ENCODE measurements at places on chromosomes 2 and 18. TPM values are rescaled to one million over a fixed set of nuclear protein-coding genes. Genes with fewer than 3 reads are reported as not detected.

GRCh38 chr2:174902506-174903263 lies 102.5 kb downstream of the CHN1 start:
- H3K36me3 ChIP-seq, result peaks cover 8% of the 10 kb centered on the region
- peak overlapping the region; percentile 10 for H3K27ac ChIP-seq
- H3K4me3 ChIP-seq, result no peak overlapping the region
- peaks cover 24% of the 10 kb centered on the region for H3K4me1 ChIP-seq
- DNase-seq, result no peak

DNA sequence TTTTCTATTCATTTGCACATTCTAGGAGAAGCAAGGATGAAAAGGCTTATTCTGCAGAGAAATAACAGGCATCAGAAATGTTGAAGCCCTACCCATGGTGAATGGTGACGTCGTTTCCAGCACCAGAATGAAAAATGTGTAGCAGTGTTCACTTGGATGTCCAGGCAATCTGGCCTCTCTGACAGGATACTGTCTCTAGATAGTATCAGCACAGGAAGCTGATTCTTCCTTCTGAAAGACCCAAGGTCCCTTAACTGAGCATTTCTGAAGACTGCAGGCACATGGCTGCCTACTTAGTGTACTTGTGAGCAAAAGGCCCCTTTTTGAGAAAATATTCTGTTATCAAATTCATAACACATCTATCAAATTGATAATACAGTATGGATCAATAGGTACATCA lies 234.1 kb downstream of the XIRP2 start:
- no peaks in the 10 kb centered on the region for H3K36me3 ChIP-seq
- H3K27ac ChIP-seq, result no peak overlapping the region
- peaks cover 8% of the 10 kb centered on the region for H3K4me1 ChIP-seq

MEX3C gene
- 88.9 TPM for total RNA-seq

- no peaks in the 10 kb centered on the region for H3K36me3 ChIP-seq
- H3K4me3 ChIP-seq, result no peak overlapping the region
- no peak for DNase-seq
- no peak overlapping the region for H3K27ac ChIP-seq
- no peaks in the 10 kb centered on the region for H3K27me3 ChIP-seq
Measured at GRCh38 chr18:11767935-11768334, 78.9 kb downstream of the GNAL start.

SPIRE1 gene
- 25.1 TPM for total RNA-seq

- H3K27ac ChIP-seq, result no peak overlapping the region
- H3K27me3 ChIP-seq, result no peaks in the 10 kb centered on the region
- H3K4me3 ChIP-seq, result no peak overlapping the region
- no peak for DNase-seq
- H3K4me1 ChIP-seq, result peaks cover 12% of the 10 kb centered on the region
Measured at GRCh38 chr2:147715807-147716206, 129.0 kb upstream of the ACVR2A start.

DNA sequence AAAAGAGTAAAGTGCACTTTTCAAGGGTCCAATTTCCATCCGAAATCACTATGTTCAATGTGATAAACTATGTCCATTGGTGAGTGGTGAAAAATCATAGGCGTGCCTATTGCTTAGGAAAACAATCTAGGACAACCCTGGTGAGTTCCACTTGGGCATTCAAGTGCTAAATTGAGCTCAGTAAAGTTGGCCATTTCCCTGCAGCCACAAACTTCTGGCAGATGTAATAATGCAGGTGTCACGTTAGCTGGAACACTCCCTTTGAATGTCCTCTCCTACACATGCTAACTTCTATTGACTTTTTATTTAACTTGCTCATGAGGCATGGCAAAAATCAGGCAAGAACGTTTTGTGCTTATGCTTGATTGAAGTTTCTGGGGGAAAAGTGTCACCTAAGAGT lies 67.1 kb downstream of the CPS1 start:
- no peaks in the 10 kb centered on the region for H3K27me3 ChIP-seq
- H3K4me3 ChIP-seq, result no peak overlapping the region
- H3K27ac ChIP-seq, result no peak overlapping the region

NFATC1 gene
- total RNA-seq, result 13.4 TPM

SPEG gene
- total RNA-seq, result 95.4 TPM

DNA sequence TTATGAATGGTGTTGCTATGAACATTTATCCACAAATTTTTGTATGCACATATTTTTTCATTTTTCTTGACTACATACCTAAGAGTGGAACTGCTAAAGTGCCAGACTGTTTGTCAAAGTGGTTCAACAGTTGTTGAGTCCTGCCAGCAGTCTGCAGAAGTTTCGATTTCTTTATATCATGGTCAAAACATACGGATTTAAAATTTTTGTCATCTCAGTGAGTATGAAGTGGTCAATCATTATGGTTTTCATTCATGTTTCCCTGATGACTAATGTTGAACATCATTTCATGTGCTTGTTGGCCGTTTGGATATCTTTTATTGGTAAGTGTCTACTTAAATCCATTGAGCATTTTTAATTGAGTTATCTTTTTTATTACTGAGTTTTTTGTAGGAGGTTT lies 39.2 kb downstream of the CCDC138 start:
- H3K4me1 ChIP-seq, result no peaks in the 10 kb centered on the region
- no peak for DNase-seq
- H3K27me3 ChIP-seq, result no peaks in the 10 kb centered on the region
- H3K4me3 ChIP-seq, result no peak overlapping the region
- no peak overlapping the region for H3K27ac ChIP-seq
- H3K36me3 ChIP-seq, result peaks cover 41% of the 10 kb centered on the region

NCL gene
- total RNA-seq, result 631 TPM

DNA sequence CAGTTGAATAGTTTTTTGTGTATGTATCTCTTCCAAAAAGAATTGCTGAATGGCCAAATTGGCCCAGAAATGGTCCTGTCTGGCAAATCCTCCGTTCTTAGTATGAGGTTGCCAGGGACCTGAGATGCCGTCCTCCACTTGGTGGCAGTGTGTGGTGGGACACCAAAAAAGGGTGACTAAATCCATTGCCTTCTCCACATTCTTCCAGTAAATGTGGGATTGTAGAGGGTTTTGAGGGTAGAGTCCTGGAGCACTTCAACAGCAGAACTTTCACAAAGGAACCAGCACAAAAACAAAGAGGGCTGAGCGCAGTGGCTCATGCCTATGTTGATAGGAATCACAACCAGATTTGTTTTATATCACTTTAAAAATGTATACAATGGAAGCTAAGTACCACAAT lies 199.9 kb downstream of the BCL2 start:
- no peaks in the 10 kb centered on the region for H3K27me3 ChIP-seq
- no peak for DNase-seq
- H3K4me3 ChIP-seq, result no peak overlapping the region
- peaks cover 17% of the 10 kb centered on the region for H3K4me1 ChIP-seq

DNA sequence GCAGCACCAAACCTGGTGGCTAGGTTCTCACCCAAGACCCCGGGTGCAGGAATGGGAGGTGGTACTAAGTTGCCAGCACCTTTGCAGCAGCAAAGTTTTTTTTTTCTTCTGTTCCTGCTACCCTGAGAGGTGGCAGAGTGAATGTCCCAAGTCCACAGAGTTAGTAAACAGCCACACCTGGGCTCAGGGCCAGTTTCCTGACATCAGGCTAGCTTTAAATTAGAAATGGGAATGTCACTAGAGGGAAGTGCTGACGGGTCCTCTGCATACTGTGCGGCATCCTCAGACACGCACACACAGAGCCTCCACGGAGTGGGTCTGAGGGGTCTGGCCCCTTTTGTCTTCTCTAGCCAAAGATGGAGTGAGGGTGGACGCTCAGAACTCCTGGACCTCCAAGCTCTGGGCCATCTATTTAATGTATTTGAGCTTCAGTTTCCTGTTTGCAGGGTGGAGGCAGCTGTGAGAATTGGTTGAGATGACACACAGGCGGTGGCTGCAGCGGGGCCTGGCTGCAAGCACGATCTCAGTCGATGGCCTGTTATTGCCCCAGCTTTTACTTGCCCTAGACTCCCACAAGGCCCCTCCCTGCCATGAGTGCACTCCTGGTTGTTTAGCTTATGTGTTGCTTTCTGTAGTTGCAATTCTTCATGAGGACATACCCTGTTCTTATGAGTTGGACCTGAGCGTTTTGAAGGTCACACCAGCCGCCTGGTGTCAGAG lies 751.4 kb upstream of the HS6ST1 start:
- no peak for DNase-seq
- no peaks in the 10 kb centered on the region for H3K36me3 ChIP-seq
- H3K27ac ChIP-seq, result no peak overlapping the region
- no peak overlapping the region for H3K4me3 ChIP-seq

RAMP1 gene
- total RNA-seq, result 2.0 TPM

GRCh38 chr2:241730671-241731293 lies 3.6 kb upstream of the D2HGDH start:
- no peaks in the 10 kb centered on the region for H3K27me3 ChIP-seq
- no peak for DNase-seq
- no peak overlapping the region for H3K4me3 ChIP-seq

RTP5 gene
- total RNA-seq, result not detected

DNA sequence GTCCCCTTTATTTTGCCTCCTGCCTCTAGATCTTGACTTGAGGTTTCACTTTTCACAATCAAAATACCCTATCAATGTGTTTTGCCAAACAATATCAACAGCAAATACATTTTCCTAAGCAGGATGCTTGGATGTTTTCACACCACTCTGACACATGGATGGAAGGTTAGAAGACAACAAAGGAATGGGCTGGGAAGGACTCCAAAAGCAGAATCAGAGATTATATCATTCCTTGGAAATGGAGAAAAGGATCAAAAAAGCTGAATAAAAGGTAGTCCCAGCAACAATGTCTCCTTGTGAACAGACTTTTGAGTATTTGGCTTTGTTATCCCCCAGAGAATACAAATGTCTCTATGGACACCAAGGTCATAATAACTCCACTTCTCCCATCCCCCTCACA lies 170.8 kb downstream of the ETAA1 start:
- H3K4me3 ChIP-seq, result no peak overlapping the region
- peaks cover 34% of the 10 kb centered on the region for H3K4me1 ChIP-seq
- no peak overlapping the region for H3K27ac ChIP-seq
- no peaks in the 10 kb centered on the region for H3K36me3 ChIP-seq
- no peaks in the 10 kb centered on the region for H3K27me3 ChIP-seq
- no peak for DNase-seq

GRCh38 chr2:238027058-238027457 lies 33.7 kb upstream of the SCLY start:
- peaks cover 29% of the 10 kb centered on the region for H3K36me3 ChIP-seq
- DNase-seq, result no peak
- H3K4me3 ChIP-seq, result no peak overlapping the region
- no peaks in the 10 kb centered on the region for H3K4me1 ChIP-seq
- no peak overlapping the region for H3K27ac ChIP-seq

ADGRF3 gene
- total RNA-seq, result 0.83 TPM

LMAN1 gene
- 110 TPM for total RNA-seq

DNA sequence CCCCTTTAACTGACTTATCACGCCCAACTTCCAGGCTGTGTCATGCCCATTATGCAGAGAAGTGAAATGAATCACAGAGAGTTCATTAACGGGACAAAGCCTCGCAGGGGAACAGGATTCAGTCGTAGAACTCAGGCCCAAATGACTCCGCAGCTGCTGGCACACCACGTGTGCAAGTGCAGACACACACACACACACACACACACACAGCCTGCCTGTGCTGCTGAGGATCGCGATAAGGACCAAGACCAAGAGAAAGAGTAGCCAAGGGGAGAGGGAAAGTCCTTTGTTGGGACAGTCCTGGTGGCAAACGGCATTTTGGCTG lies 90.0 kb upstream of the TAF1B start:
- peaks cover 42% of the 10 kb centered on the region for H3K27me3 ChIP-seq
- peaks cover 32% of the 10 kb centered on the region for H3K4me1 ChIP-seq
- DNase-seq, result no peak
- no peaks in the 10 kb centered on the region for H3K36me3 ChIP-seq
- H3K27ac ChIP-seq, result peak overlapping the region; percentile 45

GRCh38 chr18:39806525-39806924 lies 2148.5 kb upstream of the PIK3C3 start:
- DNase-seq, result no peak
- H3K27me3 ChIP-seq, result peaks cover 1% of the 10 kb centered on the region
- H3K36me3 ChIP-seq, result no peaks in the 10 kb centered on the region
- no peak overlapping the region for H3K27ac ChIP-seq
- no peak overlapping the region for H3K4me3 ChIP-seq
- no peaks in the 10 kb centered on the region for H3K4me1 ChIP-seq

- DNase-seq, result no peak
- H3K4me3 ChIP-seq, result no peak overlapping the region
- peaks cover 6% of the 10 kb centered on the region for H3K4me1 ChIP-seq
- no peaks in the 10 kb centered on the region for H3K27me3 ChIP-seq
- H3K27ac ChIP-seq, result no peak overlapping the region
Measured at GRCh38 chr2:95264624-95265023, 9.6 kb upstream of the PROM2 start.

DSEL gene
- 6.4 TPM for total RNA-seq

GRCh38 chr2:196112418-196113034 lies 43.9 kb upstream of the DNAH7 start:
- no peaks in the 10 kb centered on the region for H3K27me3 ChIP-seq
- peaks cover 28% of the 10 kb centered on the region for H3K4me1 ChIP-seq
- no peak for DNase-seq
- no peak overlapping the region for H3K27ac ChIP-seq

DNA sequence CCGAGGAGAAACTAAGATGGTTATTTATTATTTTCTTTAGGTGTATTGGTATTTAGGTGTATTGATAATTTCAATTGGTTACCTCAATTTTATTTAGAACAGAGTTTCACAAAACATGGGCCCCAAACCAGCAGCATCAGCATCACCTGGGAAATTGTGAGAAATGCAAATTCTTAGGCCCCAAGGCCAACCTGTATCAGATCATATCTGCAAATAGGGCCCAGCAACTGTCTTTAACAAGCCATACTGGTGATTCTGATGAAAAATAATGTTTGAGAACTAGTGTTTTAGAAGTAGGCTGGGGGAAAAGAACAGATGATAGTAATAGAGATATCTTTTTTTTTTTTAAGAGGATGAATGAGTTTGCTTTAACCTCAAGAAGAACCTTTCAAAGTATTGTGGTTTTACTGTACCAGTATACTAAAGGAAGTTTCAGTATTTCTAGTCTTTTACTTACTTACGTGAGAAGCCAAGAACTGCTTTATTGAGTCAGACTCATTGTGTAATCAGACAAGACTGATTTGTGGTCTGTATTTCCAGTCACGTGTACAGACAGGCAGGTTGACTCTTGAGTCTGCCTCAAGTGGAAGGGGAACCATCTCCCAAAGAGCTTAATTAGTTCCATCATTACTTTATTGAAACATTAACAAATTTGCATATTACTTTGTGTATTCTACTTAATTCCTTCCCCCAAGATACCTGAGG lies 60.4 kb upstream of the GAREM1 start:
- H3K4me3 ChIP-seq, result no peak overlapping the region
- no peak for DNase-seq
- peaks cover 39% of the 10 kb centered on the region for H3K4me1 ChIP-seq
- H3K27me3 ChIP-seq, result peaks cover 5% of the 10 kb centered on the region

LIMS3 gene
- total RNA-seq, result 3.1 TPM

LHCGR gene
- total RNA-seq, result not detected

GRCh38 chr18:36392979-36393287 lies 95.4 kb downstream of the FHOD3 start:
- H3K27me3 ChIP-seq, result no peaks in the 10 kb centered on the region
- H3K4me3 ChIP-seq, result no peak overlapping the region
- peaks cover 12% of the 10 kb centered on the region for H3K4me1 ChIP-seq
- H3K27ac ChIP-seq, result no peak overlapping the region
- DNase-seq, result no peak

Data from mesothelial cell of epicardium (in vitro differentiated cells).